ENCODE measurements at places on chromosomes 4 and X.

DNA sequence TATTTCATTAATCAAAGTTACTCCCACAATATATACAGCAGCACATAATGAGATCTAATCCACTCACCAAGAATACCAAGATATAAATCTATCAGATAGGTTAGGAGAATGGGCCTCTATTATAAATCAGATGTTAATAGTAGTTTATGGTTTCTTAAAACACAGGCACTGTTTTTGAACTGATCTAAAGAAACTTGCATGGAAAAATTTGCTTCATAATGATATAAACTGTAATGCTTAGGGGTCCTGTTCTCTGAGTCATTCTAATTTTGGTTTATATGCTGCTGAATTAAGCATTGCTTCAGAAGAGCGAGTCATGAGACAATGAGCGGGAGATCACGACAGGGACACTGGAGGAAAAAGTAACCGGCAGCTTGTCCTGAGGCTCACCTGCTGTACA lies 113.3 kb upstream of the OTUD4 start:
- no peak for DNase-seq

DNA sequence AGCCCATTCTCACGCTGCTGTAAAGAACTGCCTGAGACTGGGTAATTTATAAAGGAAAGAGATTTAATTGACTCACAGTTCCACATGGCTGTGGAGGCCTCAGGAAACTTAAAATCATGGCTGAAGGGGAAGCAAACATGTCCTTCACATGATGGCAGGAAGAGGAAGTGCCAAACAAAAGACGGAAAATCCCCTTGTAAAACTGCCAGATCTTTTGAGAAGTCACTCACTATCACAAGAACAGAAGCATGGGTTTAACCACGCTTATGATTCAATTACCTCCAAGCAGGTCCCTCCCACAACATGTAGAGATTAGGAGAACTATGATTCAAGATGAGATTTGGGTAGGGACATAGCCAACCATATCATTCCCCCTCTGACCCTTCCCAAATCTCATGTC lies 335.5 kb downstream of the IL15 start:
- DNase-seq: no peak

DNA sequence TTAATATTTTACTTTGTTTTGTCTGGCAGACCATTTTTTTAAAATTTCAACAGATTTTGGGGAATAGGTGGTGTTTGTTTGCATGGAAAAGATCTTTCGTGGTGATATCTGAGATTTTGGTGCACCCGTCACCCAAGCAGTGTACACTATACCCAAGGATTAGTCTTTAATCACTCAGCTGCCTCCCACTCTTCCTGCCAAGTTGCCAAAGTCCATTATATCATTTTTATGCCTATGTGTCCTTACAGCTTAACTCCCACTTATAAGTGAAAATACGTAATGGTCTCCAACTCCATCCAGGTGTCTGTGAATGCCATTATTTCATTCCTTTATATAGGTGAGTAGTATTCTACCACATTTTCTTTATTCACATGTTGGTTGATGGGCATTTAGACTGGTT lies 281.7 kb upstream of the GK2 start:
- DNase-seq: no peak

GRCh38 chr4:152536545-152537182 lies 772 bp upstream of the FBXW7 start:
- peak; percentile 37 for DNase-seq

DNA sequence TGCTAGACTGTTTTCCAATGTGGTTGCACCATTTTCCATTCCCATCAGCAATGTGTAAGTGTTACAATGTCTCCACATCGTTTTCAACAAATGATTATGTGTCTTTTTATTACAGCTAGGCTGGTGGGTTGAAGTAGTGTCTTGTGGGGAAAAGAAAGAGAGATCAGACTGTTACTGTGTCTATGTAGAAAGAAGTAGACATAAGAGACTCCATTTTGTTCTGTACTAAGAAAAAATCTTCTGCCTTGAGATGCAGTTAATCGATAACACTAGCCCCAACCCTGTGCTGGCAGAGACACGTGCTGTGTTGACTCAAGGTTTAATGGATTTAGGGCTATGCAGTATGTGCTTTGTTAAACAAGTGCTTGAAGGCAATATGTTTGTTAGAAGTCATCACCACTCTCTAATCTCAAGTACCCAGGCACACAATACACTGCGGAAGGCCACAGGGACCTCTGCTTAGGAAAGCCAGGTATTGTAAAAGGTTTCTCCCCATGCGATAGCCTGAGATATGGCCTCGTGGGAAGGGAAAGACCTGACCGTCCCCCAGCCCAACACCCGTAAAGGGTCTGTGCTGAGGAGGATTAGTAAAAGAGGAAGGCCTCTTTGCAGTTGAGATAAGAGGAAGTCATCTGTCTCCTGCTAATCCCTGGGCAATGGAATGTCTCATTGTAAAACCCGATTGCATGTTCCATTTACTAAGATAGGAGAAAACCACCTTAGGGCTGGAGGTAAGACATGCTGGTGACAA lies 23.0 kb upstream of the UGT2B15 start:
- DNase-seq: no peak

DNA sequence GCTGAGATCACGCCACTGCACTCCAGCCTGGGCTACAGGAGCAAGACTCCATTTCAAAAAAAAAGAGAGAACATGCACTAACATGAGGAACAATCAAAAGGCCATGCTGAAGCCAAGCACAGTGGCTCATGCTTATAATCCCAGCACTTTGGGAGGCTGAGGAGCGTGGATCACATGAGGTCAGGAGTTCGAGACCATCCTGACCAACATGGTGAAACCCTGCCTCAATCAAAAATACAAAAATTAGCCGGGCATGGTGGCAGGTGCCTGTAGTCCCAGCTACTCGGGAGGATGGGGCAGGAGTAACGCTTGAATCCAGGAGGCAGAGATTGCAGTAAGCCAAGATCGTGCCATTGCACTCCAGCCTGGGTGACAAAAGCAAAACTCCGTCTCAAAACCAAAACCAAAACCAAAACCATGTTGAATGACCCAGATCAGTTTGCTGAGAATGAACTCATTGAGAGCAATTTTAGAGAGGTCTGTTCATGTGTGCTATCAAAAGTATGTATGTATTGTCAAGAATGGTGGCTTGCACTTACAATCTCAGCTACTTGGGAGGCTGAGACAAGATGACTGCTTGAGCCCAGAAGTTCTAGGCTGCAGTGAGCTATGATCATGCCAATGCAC lies 44.8 kb downstream of the PDS5A start:
- no peak for DNase-seq

- DNase-seq: no peak
These were observed 302.4 kb upstream of the TACR3 start for GRCh38 chr4:104022226-104022625.

GRCh38 chr4:25021216-25021615 lies 9.5 kb downstream of the LGI2 start:
- no peak for DNase-seq

GRCh38 chrX:10393899-10394298 lies 226.5 kb downstream of the MID1 start:
- no peak for DNase-seq

- DNase-seq: no peak
These were observed 199.9 kb downstream of the TMA16 start for GRCh38 chr4:163694385-163694784.

DNA sequence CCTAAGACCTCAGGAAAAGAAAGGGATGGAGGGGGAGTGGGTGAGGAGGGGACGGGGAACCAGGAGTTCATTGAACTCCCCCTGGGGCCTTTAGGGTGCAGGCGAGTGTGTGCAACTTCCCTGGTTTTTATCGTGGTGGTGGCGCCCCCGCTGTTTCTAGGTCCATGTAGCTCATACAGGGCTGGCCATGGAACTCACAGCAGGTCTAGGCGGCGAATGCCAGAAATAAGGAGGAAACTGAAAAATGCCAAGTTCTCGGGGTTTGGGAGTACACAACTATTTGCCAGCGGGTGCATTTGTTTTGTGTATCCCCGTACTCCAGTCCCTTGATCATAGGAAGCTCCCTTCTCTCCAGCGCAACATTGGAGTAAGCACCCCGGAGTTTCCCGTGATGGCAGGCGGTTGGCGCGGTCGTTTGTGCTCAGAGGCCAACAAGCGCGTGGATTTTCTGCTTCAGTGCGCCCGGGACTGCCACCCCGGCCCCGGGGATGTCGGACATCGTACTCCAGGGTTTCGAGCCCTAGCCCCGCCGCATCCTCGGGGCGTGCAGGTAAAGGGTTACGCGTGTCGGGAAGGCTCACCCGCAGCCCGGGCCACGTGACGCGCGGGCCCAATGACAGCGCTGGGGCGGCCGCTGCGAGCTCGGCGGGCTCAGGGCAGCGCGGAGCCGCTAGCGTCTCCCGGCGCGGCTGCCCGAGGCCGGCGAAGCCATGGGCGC lies 208.9 kb downstream of the NWD2 start:
- DNase-seq: peak; percentile 57

DNA sequence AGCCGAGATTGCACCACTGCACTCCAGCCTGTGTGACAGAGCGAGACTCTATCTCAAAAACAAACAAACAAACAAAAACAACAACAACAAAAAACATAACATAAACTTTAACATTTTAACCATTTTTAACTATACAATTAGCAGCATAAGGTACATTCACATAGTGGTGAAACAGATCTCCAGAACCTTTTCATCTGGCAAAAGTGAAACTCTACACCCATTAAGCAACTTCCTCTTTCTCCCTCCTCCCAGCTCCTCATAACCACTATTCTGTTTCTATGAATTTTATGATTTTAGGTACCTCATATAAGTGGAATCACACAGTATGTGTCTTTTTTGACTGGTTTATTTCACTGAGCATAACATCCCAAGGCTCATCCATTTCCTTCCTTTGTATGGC lies 103.6 kb downstream of the FAM13A start:
- DNase-seq: no peak

DNA sequence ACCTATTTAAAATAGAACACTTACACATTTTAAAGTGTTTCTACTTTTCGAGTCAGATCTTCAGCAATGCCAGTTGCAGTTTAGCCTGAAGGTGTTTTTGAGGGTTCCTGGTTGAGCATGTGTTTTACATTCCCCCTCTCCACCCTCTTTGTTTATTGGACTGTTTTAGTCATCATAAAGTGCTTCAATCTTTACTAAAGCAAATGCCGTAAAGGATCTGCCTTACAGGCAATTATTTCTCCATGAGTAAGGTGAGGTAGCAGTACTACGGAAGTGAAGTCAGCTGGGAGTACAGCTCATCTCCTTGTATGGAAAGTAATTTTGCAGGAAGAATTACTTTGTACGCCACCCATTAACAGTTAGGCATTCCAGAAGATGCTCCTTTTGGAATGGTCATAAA lies 36.9 kb downstream of the PDLIM5 start:
- DNase-seq: no peak

- no peak for DNase-seq
These were observed 104.6 kb downstream of the PSAPL1 start for GRCh38 chr4:7330031-7330596.

DNA sequence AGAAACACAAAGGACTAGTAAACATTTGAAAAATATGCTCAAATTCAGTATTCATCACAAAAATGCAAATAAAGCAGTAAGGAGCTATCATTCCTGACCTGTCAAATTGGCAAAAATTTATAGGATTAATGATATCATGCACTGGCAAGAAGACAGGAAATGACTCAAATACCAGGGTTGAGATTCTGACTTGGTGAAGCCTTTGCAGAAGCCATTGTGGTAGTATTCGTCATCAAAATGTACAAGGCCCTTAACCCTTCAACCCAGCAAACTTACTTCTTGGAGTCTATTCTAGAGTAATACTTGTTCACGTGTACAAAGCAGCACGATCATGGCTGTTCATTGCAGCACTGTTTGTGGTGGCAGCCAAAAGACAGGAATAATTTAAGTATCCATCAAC lies 132.4 kb downstream of the ENOX2 start:
- DNase-seq: no peak

DNA sequence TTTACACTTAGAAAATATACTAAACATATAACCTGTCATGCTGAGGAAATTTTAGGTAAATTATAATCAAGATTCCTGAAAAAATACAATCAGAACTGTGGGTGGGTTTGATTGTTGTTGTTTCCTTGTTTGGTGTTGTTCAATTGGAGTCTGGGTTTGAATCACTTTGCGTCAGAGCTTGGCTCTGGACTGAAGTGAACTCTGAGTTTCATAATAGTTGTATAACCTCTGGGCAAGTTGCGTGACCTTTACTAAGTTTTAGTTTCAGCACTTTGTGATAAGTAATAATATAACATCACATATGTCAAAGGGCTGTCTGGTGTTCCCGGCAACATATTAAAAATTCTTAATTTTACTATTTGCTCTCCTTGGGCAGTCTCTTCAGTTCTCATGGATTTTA lies 758.1 kb downstream of the RAPGEF2 start:
- no peak for DNase-seq

- no peak for DNase-seq
These were observed 72.9 kb downstream of the CLDN34 start for GRCh38 chrX:10039821-10040793.

DNA sequence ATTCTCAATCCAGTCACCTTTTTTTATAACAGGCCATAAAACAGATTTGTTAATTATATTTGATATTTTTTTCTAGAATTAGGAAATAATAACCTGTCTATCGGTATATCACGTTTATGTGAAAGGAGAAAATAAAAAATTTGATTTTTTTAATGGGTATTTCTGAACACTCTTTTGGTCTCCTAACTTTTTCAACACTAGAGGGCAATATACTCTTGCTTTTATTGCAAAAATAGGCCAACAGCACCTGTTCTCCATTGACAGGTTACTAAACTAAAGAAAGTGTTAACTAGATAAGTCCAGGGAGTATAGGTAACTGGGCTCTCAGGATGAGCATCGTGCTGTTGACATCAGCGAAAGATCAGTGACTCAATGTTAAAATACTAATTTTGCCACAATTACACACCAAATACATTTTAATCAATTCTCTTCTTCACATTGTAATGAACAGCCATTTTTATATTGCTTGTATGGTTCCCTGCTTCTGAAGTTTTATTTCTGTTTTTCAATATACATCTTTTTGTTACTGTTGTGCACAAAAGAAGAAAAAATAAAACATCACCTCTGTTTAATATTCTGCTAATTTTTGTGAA lies 22.8 kb downstream of the NDST4 start:
- peak; percentile 73 for DNase-seq

GRCh38 chrX:11765449-11765848 lies 7.4 kb downstream of the MSL3 start:
- no peak for DNase-seq

DNA sequence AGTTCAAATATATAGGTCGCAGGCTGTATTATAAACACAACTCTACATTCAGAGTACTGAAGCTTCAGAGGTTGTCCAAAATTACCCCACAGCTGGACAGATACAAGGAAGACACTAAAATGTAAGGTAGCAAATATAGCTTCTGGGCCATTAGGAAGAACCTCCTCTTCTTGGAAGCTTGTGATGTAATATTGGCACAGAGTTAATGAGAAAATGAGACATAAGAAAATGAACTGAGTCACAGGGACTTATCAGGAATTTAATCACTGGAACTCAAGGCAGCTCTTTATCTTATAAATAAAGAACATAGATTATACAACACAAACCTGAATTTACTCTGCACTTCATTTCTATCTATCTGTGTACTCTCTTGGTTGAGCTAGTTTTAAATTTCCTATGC lies 344.7 kb downstream of the PCDH10 start:
- DNase-seq: no peak
